ENCODE measurements at places on chromosomes 2 and 18.

- DNase-seq: no peak
These were observed 122.5 kb downstream of the ASXL3 start for GRCh38 chr18:33700513-33700976.

DNA sequence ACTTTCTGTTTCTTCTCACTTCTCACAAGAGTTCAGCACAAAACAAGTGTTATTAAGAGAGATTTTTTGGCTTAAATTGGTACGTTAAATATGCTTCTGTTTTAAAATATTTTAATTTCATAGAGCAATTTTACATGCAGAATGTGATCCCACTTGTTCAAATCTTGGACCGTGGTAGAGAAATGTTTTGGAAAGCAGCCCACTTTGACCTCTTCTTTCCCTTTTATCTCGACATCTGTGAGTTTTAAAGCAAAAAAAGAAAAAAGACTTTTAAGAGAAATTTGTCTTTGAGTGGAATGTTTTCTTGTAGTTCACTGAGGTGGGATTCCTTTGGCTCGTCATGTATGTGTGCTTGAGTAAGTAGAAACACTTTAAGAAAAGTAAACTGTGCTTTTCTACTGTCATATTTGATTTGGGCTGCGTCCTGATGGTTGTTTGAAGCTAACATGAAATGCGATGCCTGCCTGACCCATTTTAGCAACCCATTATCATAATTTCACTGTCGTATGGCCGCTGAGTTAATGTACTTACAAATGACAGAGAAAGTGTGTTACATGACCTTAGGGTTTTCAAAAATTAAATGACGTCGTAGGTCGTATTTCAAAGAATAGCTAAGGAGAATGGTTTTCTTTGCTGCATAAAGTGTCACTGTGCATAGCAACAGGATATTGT lies 54.5 kb downstream of the TSHZ1 start:
- no peak for DNase-seq

DNA sequence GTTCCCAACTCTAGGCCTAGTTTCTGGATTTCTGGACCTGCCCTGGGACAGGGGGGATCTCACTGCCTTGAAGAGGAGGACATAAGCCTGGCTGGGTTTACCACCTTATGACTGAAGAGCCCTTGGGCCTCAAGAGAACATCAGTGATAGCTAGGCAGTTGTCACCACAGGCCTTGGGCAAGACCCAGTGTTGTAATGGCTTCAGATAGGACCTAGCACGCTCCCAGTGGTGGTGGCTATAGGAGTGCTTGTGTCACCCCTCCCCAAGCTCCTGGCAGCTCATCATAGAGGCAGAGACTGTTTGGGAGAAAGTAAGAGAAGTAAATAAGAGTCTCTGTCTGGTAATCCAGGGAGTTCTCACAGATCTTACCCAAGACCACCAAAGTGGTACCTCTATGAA lies 19.4 kb upstream of the EVA1A start:
- no peak for DNase-seq

DNA sequence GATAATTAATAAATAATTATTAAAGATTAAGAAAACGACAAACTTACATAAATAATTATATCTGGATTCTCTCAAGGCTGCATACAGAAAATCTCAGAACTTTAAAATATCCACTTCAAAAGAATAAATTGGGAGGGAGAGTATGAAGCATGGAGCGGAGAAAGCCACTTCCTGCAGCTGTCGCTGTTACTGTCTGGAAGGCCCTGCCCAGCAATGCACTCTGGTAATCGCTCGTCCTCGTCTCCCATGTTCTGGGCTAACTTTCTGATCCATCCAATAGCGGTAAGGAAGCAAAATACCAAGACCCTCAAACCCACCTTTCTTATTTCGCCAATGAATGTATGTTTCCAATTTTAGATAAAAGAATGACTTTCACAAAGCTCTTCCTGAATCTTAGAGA lies 26.7 kb downstream of the CYRIA start:
- DNase-seq: no peak

GRCh38 chr2:54290356-54291025 lies 34.5 kb upstream of the TSPYL6 start:
- DNase-seq: no peak

- DNase-seq: no peak
These were observed 1.5 kb upstream of the PEX13 start for GRCh38 chr2:61015976-61016375.

DNA sequence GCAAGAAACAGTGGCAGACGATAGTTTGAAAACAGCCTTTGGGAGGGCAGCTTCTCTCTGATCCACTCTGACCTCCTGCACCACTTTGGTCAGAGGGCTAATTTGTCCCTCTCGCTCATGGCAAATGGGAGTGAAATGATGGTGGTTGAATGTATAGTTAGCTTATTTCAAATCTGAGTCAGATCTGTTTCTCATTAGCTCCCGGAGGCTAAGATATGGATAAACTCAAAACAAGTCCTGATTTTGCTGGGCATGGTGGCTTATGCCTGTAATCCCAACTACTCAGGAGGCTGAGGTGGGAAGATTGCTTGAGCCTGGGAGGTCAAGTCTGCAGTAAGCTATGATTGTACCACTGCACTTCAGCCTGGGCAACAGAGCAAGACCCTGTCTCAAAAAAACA lies 145.0 kb downstream of the ALK start:
- no peak for DNase-seq

- DNase-seq: no peak
These were observed 103.0 kb downstream of the AP1S3 start for GRCh38 chr2:223734346-223734745.

- no peak for DNase-seq
These were observed 25.2 kb downstream of the PDIA6 start for GRCh38 chr2:10787176-10787968.

DNA sequence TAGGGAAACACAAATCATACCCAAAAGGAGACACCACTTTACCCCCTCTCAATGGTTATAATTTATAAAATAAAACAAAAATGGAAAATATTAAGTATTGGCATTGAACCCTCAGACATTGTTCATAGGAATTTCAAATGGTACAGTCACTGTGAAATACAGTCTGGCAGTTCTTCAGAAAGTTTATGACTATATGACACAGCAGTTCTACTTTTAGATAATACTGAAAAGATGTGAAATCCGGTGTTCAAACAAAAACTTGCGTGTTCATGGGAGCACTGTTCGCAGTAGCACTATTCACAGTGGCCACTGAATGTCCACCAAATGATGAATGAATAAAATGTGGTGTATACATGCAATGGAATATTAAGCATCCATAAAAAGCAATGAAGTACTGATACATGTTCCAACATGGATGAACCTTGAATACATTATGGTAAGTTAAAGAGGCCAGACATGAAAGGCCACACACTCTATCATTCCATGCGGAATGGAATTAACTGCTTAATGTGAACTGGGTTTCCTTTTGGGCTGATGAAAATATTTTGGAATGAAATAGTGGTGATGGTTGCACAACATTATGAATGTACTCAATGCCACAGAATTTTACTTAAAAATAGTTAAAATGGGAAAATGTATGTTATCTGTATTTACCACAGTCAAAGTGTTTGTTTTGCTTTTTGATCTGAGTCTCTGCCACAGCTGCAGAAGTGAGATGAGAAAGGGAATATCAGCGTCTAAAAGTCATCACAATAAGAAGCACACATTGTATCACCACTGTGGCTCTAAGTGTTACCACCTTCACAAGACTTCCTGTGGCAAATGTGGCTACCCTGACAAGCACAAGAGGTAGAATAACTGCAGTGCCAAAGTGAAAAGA lies 864.6 kb downstream of the SUCLG1 start:
- no peak for DNase-seq

DNA sequence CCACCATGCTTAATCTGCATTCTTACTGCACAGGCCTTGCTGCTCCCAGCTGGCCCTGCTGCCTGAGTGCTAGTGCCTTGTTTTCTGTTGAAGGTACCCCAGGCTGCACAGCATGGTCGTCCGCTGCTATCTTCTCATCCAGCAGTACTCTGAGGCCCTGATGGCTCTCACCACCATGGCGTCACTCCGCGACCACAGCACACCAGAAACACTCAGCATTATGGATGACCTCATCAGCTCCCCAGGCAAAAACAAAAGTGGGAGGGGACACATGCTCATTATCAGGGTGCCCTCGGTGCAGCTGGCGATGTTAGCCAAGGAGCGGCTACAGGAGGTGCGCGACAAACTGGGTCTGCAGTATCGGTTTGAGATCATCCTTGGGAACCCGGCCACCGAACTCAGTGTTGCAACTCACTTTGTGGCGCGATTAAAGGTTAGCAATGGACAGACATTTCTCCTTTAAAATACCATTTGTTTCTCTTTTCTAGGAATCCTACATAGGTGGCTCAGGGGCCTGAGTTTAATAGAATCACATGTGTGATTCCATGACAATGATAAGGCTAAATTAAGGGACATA lies 110.5 kb downstream of the ESCO1 start:
- no peak for DNase-seq

DNA sequence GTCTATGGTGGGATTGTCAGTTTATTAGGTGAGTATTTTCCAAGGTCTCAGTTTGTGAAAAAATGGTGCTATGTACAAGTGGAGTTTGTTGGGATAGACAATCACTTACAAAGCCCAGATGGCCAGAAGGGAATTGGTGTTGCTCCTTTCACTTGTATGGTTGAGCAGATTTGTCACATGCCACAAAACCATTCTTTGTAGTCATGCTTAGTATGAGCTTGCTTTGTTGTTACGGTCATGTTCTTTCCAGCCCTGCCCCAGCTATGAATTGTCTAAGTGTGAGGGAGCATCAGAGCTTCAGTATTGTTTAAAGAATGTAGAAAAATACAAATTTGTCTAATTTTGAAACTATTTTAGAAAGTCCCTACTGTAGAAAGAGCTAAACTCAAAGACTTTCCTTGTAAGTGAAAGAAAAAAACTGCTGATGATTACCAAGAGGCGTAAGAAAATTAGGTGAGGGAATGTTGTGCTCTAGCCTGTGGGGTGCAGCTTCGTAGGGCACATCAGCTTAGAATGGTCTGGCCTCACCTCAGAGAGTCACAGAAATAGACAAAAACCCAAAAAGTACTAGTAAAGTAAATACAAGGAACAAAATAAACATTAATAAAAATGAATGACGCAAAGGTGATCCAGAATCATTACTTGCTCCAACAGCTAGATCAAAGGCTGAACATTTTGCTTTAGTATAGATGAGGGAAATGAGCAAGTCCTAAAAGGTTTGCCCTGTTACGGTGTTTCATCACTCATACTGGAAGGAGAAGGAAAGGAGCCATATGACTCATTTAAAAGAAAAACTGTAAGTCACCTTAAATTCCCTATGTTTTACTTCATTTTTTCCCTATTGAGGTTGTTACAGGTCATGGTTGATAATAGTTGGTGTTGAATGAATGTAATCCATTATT lies 9.2 kb downstream of the TGIF1 start:
- no peak for DNase-seq

- DNase-seq: no peak
These were observed 125.6 kb upstream of the TACR1 start for GRCh38 chr2:75324861-75325284.

DNA sequence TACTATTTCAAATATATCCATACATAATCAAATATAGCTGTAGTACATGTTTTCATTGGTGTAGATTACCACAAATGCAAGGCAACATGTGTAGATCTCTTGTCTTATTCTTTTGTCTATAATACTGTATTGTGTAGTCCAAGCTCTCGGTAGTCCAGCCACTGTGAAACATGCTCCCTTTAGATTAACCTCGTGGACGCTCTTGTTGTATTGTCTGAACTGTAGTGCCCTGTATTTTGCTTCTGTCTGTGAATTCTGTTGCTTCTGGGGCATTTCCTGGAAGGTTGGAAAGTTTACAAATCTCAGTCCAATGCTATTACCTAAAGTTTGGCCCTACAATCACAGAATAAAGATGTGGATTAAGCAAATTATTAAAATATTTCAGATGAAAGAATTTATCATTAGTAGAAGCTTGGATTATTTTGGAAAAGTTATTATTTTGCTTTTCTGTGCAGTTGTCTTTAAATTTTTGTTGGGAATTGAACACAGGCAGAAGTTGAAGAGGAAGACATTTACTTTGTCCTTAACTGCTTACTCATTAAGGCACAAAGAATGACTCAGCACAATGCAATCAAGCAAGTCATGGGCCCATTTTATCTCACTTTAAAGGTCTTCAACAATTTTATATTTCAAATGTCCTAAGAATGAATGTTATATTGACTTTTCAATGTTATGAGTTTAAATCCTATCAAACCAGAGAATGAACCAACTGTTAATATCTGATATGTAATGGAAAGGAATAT lies 103.4 kb upstream of the CAVIN2 start:
- no peak for DNase-seq

GRCh38 chr2:165147186-165148045 lies 56.4 kb downstream of the SCN3A start:
- no peak for DNase-seq

DNA sequence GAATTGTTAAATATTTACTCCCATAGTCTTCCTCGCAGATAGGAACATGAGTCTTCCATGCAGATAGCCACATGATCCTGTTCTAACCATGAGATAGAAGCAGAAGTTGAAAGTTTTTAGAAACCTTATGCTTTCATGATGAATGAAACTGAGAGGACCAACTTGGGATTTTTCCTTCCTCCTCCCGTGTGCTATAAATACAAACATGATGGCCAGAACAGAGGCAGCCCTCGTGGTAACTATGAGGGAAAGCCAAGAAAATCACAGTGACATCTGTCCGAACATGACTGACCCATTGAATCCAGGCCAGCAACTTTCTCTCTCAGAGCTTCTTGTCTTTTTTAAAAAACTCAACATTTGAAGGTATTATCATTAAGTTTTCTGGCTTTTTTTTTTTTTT lies 78.5 kb downstream of the ACAA2 start:
- no peak for DNase-seq

DNA sequence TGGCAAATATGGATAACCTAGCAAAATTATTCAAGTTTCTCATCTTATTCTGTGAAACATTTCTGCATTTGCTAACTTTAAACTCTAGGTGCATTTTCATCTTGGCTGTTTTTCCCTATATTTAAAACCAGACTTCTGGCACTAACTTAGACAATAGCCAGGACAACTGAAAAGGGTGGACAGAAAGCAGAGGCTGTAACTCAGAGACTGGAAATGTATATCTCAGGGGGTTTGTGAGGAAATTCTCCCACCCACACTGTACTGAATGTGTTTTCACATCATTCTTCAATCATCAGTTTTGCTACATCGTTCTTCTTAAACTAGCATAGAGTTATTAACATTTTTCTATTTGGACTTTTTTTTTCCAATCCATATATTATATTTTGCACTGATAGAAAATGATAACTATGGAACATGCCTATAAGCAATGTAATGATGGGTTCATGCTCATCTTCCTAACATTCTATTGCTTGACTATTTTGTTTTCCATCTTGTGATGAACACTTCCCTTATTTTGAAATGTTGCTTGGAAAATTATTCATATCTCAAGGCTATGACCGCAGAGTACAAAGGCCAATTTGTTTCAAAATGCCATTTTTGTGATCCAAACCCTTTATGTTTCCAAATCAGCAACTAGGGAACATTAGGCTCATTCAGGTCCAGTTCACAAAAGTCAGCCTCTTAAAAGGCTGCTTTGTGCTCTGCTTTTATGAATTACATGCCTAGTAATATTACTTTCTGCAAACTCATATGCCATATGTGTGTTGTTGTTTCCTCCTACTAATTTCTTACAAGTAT lies 125.8 kb upstream of the CDH19 start:
- DNase-seq: no peak

GRCh38 chr2:238467792-238468191 lies 41.1 kb downstream of the ASB1 start:
- no peak for DNase-seq

Data from activated CD8-positive, alpha-beta memory T cell treated with anti-CD3 and anti-CD28 coated beads for 1 hour (primary cell).